Stimulated activated CD8-positive, alpha-beta memory T cell treated with anti-CD3 and anti-CD28 coated beads, Interleukin-4, amount 100 ng/mL, for 1 hour (primary cell): ENCODE measurements at places on chromosomes 12 and 14.

DNA sequence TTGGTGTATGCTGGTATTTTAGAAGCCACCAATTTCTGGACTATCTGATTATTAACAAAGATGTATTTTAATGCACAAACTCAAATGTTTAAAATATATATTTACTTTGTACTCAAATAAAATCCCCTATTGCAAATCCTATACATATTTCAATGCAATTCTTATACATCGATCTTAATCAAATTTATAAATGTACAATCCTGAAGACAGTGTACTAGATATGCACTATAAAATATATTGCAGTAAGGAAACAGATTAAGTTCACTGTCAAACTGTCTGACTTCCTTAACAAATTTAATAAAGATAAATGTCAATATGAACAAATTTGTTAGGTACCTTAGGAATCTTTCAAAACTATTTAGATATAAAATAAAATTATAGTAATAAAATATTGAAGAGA lies 43.9 kb downstream of the FOXA1 start:
- DNase-seq = no peak

- no peak for DNase-seq
Observed at GRCh38 chr12:74538491-74539258, 1.0 kb downstream of the ATXN7L3B start.

GRCh38 chr12:10571141-10571540 lies 42.3 kb downstream of the MAGOHB start:
- no peak for DNase-seq

DNA sequence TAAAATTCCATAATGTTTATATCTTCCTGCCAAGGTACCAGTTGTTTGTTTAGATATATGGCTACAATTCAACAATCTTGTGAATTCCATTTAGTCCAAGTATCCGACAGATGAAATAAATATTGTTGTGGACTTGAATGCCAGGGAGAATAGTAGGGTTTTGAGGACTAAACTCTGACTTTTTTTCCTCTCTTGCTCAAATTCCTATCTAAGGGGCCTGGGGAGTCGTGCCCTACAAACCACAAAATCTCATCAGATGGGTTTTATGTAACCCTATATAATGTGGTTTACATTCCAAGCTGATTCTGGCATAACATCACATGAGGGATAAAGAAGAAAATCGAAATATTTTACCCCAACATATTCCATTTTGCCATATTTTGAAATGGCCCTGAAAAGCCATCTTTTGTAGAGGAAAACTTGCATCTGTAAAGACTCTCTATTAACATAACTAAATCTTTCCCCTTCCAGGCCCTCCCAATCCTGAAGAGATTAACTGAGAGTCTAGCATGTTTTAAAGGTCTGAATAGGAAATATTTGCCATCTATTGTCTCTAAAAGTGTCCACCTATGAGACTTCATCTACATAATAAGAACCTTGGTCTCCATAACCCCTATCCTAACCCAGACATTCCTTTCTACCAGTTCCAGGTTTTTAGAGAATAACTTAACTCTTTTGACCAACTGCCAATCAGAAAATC lies 184.7 kb upstream of the KITLG start:
- DNase-seq = no peak

GRCh38 chr14:63510538-63510937 lies 32.6 kb downstream of the PPP2R5E start:
- DNase-seq = no peak

- no peak for DNase-seq
Observed at GRCh38 chr14:53035336-53036210, 84.7 kb upstream of the FERMT2 start.

DNA sequence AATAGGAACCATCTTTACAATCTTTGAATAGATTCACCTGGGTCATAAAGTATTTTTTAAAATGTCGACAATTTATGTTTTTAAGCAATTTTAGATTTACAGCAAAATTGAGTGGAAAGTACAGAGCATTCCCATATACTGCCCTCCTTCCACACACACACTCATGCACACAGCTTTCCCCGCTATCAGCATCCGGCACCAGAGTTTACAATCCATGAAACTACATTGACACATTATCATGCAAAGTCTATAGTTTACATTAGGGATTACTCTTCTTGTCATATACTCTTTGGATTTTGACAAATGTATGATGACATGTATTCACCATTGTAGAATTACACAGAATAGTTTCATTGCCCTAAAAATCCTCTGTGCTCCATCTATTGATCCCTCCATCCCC lies 9.0 kb upstream of the SYNE2 start:
- no peak for DNase-seq
